ENCODE measurements at places on chromosomes 1 and 21.

- DNase-seq: no peak
Observed at GRCh38 chr1:40766017-40766416, 17.6 kb upstream of the KCNQ4 start.

- no peak for DNase-seq
Observed at GRCh38 chr1:199878823-199879222, 148.7 kb upstream of the NR5A2 start.

GRCh38 chr21:23955135-23955843 lies 1652.0 kb downstream of the MRPL39 start:
- DNase-seq: no peak

- DNase-seq: no peak
Observed at GRCh38 chr21:32889596-32889995, 118.0 kb upstream of the PAXBP1 start.

GRCh38 chr1:110281363-110282290 lies 57.5 kb upstream of the RBM15 start:
- DNase-seq: no peak

DNA sequence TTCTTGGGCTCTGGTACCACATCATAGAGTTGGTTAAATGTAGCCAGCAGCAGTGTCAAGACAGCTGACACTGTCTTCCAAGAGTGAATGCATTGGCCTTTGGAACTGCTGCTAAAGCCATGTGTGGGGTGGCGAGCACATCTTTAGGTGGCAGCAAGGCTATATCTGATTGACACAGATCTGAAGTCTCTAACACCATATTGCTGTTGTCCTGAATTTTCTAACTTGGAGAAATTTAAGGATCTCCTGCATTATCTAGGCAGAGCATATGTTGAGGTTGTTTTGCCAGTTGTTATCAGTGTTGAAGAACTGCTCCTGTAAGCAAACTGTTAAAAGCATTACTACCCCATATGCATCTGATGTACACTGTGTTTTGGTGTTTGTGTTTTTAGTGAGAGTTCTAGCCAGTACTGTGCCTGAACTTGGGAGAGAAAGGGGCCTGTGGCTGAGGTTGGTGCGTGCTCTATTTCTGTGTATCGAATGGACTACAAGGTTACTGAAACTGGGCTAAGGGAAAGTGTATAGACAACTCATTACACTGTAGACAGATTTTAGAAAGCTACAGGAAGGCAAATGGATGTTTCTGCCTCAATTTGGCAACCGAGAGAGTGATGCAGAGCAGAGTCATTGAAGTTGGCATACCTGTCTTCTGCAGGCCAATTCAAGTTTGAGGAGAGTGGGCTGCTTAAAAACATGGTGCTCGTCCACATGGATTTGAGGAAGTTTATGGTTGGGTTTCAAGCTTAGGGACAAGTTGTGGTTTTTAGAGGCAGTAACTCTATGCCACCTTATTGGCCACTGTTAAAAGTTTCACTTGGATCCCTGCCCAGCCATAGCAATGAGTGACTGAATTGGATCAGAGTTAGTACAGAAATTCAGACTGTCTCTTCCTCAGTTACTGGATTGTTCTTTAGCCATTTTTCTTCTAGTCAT lies 16.9 kb downstream of the DYRK3 start:
- no peak for DNase-seq

GRCh38 chr1:43061757-43062156 lies 103.1 kb upstream of the SLC2A1 start:
- no peak for DNase-seq

- DNase-seq: no peak
Observed at GRCh38 chr21:32093646-32094462, 185.0 kb downstream of the MIS18A start.

DNA sequence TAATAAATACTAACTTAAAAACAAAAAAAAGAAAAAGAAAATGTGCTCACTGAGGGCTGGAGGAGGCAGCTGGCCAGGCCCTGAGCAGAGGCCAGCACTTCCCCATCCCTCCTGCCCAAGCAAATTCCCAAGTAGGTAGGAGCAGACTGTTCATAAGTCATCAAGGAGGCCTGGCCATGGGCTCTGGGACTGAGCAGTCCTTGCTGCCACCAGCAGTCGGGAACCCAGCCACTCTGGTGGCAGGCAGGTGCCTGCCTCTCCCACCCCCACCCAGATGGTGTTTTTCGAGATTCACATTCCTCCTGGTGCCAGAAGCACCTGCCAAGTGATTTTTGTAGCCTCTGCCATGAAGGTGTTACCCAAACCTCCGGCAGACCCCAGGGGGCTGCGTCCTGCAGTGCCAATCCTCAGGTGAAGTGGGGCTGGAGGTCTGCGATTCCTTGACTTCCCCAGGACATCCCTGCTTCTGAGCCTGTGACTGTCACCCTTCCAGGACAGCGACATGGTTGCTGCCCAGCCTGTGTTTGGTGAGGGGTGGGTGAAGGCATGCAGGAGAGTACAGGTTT lies 204.2 kb upstream of the TMEM51 start:
- no peak for DNase-seq

DNA sequence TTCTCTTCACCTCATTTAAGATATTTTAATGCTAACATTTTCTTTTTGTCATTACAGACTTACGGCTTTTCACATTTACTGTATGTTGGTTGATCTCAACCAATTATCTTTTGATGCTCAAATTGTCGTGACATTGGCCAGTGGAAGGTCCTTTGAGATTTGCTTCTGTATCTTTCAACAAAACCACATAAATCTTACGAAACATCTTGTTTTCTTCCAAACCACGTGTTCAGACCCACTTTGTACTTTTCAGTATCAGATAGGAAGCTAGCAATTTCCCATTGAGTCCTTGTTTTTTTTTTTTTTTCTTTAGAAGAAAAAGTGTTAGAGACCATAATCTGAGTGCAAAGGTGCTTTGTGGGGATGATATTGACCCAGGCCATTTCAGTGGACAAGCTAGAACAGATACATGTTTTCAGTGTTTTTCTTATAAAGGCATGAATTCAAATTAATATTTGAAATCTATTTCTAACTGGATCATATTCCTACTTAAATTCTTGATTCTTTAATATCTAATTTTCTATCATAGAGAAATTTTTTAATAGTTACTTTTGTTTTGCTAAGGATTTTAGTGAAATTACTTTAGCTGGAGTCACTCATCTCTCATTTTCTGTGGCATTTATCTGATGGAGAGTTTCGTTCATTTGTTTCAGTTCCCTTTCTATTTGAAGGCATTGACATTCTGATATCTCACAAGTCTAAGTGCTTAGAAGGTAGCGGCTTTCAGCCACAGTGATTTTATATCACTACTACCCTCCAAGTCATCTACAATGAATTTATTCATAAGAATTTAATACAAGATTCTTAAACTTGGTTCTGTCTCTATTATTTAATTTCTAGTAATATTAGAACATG lies 26.7 kb downstream of the ATG4C start:
- DNase-seq: no peak

- no peak for DNase-seq
Observed at GRCh38 chr1:65681096-65681495, 111.6 kb upstream of the PDE4B start.

DNA sequence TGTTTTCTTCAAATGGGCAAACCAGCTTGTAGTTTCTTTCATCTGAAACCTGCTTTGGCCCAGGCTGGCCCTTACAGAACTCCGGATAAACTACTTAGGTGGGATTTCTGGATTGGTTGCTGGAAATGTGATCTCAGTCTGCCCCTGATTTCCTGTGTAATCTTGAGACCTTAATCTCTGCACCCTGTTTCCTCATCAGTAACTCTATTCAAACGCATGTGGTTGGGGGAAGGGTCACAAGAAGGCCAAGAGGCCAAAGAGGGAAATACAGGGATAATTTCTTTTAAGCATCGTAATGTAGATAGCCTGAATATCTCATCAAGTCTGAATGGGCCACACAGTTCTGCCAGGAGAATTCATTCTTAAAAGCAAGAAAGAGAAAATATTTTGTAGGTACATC lies 483.6 kb downstream of the LTN1 start:
- no peak for DNase-seq

GRCh38 chr1:207459008-207459407 lies 4.9 kb downstream of the CR2 start:
- DNase-seq: no peak

GRCh38 chr21:36730291-36731281 lies 31.7 kb downstream of the SIM2 start:
- DNase-seq: no peak

Data from activated T-helper 1 cell treated with anti-CD3 and anti-CD28 coated beads, Interleukin-2, amount 50 U/mL, for 16 hours (primary cell).